ENCODE measurements at places on chromosomes 4 and X.

DNA sequence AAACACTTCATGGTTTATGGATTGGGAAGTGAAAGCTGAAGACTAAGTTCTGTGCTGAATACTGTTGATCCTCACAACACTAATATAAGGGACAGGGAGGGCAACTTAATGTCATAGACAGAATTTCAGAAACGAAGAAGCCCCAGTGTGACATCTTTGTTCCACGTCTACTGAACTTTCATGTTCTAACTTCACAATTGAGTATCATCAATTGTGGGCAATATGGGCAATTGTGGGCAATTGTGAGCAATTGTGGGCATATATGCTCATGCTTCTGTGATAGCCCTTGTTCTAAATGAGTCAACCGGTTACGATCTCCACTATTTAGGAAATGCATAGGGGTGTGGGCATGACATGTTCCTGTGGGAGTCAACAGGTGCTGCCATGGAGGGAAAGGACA lies 33.7 kb downstream of the CYBB start:
- DNase-seq, result no peak

DNA sequence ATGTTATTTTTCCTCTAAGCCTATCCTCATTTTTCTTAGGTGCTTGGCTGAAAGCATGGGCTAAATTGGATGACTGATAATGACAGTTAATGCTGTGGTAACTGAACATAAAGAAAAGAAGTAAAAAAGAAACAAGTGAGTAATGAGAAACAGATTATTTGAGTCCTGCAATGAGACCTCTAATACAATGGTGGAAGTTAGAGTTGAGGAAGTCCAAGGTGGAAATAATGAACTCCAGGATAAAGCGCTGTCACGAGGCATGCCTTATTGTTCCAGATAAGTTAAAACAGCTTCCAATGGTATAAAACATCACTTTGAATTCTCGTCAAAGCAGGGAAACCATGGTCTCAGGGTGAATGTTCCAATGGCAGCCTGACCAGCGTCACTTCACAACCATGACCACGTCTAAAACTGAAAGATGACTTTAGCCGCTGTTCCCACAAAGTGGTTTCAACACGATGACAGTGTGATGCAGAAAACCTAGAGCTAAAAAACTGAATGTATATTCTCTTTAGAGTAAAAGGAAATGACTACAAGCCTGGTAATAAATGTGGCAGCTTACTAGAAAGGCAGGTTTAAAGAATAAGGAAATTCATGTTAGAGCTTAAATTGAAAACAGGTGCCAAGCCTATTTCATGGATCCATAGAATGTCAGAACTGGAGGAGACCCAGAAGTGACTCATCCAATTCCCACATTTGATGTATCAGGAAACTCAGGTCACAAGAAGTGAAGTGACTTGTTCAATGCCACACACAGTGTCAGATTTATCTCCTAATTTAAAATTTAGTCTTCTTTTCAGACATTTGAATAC lies 202.6 kb upstream of the GYPA start:
- no peak for DNase-seq

GRCh38 chr4:109263721-109264120 lies 38.7 kb downstream of the COL25A1 start:
- DNase-seq, result no peak

GRCh38 chr4:5913454-5913853 lies 20.6 kb upstream of the CRMP1 start:
- DNase-seq, result no peak

DNA sequence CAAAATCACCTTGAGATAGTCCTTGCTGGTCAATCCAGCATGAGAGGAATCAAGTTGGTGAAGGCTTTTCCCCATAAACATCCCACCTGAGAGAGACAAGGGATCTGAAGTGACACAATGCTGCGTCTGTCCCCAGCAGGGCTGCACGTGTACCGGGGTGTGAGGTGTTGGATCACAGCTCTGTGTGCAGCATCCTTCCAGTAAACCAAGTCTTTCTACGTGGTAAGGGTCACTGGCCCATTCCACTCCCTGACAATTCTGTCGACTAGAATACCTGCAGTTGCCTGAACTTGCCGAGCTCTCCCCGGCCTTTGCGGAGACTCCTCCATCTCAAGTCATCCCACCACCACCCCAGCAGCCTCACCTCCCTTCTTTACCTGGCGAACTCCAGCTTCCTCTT lies 14.8 kb downstream of the HELT start:
- DNase-seq, result no peak

GRCh38 chrX:136880003-136880451 lies 498 bp downstream of the RBMX start:
- DNase-seq, result no peak

DNA sequence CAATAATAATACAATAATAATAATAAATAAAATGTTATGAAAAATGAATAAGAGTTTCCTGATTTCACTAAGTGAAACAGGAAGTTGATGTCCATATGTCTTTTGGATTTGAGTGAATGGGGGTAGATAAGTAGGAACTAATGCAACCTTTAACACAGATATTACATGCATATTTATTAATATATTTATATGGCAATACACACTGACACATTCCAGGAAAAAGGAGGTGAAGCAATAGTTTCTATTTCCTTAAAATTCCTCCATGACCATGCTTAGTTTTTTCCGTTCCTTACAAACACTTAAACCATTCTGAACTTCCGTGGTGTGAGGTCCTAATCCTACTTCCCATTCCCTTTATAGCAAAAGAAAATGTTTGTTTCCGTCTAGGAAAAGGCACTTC lies 48.3 kb downstream of the ATXN3L start:
- DNase-seq, result no peak

DNA sequence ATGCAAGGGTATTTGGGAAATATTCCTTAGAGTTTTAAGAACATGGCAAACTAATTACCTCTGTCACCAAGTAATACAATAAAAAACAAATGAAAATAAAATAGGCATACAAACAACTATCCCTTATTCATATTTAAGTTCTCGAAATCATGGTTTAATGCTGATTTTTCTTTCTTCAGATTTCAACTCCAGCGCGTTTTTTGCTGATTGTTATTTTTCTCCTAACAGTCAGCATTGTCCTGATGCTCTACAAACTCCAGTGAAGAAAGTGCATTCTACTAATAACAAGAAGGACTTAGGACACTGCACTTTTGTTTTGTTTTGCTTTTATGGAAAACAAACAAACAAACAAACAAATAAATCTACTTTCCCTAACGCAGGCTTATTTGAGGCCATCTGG lies 282.4 kb downstream of the FSTL5 start:
- DNase-seq, result no peak

- DNase-seq, result no peak
These were observed 250.0 kb upstream of the SLC7A11 start for GRCh38 chr4:138492176-138492575.

- no peak for DNase-seq
These were observed 706.6 kb upstream of the EPHA5 start for GRCh38 chr4:66376921-66377320.

Measured in cerebellar nuclear complex (tissue), 1 donor.